ENCODE measurements at places on chromosomes 5 and 9. TPM values are rescaled to one million over a fixed set of nuclear protein-coding genes. Genes with fewer than 3 reads are reported as not detected.

DNA sequence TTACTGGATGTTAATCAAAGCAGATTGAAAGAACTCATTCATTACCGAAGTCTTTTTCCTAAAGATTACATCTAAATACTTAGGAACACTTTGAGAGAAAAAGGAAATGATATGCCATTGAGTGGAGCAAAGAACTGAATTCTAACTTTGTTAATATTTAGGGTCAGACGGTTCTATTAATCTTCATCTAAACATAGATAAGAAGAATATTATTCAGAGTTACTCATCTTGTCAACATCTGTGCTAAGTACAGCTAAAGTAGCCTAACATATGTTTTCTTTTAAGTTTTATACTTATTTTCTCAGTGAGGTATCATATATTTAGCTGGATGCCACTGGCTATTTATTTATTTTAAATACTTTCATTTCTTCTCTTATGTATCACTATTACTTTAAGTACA lies 1763.7 kb downstream of the EFNA5 start:
- no peak for DNase-seq
- H3K4me1 ChIP-seq = no peaks in the 10 kb centered on the region
- H3K27me3 ChIP-seq = no peaks in the 10 kb centered on the region
- no peak overlapping the region for H3K27ac ChIP-seq
- no peaks in the 10 kb centered on the region for H3K36me3 ChIP-seq

DNA sequence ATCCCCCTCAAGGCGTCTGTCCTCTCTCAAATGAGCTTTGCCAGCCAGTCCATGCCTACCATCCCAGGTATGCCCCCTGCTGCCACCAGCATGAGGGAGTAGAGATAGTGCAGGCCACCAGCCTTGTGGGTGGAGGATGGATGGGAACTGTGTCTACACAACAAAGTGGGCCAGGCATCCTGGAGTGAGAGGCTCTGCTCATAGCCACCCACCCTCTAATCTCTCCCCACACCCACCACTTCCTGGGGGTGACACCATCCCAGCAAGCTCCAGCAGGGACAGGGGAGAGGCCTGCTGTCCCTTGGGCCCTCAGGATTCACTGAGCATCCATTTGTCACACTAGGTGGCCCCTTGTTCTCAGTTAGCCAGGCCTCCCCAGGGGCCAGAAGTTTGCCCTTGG lies 25.5 kb upstream of the FOXI1 start:
- H3K4me3 ChIP-seq = no peak overlapping the region
- H3K27me3 ChIP-seq = no peaks in the 10 kb centered on the region
- no peak overlapping the region for H3K27ac ChIP-seq
- peaks cover 98% of the 10 kb centered on the region for H3K36me3 ChIP-seq
- no peak for DNase-seq
- no peaks in the 10 kb centered on the region for H3K4me1 ChIP-seq

- no peak overlapping the region for H3K4me3 ChIP-seq
- DNase-seq = no peak
- H3K27me3 ChIP-seq = no peaks in the 10 kb centered on the region
- H3K36me3 ChIP-seq = no peaks in the 10 kb centered on the region
- no peaks in the 10 kb centered on the region for H3K4me1 ChIP-seq
- H3K27ac ChIP-seq = no peak overlapping the region
Measured at GRCh38 chr9:84978661-84979060, 309.1 kb downstream of the NTRK2 start.

PCDHGC3 gene
- total RNA-seq = not detected

BARX1 gene
- total RNA-seq = 0.17 TPM

GRCh38 chr9:133830310-133830709 lies 92.2 kb upstream of the SARDH start:
- H3K36me3 ChIP-seq = no peaks in the 10 kb centered on the region
- DNase-seq = no peak
- no peaks in the 10 kb centered on the region for H3K27me3 ChIP-seq
- no peaks in the 10 kb centered on the region for H3K4me1 ChIP-seq

DNA sequence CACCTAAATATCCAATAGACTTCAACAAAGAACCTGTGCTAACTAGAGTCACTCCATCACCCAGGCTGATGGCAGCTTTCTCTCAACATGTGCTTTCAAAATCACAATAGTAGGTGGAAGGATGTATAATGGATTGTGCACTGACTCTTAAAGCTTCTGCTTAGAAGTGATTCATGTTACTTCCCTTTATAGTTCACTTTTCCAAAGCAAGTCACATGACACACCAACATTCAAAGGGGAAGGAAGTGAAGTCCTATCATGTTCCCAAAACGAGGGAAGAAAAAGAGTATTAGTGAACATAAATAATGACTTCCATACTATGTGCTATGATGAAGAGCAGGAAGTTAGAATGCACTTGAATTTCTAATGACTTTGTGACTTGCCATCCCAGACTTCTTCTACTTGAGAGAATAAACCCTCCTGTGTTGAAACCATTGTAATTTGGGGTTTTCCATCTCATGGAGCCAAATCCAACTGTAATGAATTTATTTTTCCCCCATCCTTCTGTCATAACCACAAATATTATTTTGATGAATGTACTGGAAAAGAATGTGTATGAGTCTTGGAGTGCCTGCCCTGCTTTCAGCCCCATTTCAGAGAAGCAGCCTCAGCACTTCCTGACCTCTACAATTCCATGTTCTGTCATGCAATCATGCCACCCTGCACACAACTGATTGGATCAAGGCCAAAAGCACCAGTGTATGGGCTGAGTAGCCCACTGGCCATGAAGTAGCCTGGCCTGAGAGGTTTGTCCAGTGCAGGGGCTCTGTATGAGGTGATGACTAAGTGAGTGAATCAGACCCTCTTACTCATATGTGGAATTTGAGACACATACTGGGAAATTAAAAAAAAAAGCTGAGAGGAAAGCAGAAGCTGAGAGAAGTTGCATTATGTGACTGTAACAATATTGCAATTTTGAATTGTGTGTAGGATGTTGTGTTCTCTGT lies 525.9 kb upstream of the CLINT1 start:
- no peaks in the 10 kb centered on the region for H3K36me3 ChIP-seq
- DNase-seq = no peak
- H3K27ac ChIP-seq = no peak overlapping the region
- H3K27me3 ChIP-seq = no peaks in the 10 kb centered on the region
- H3K4me1 ChIP-seq = no peaks in the 10 kb centered on the region
- no peak overlapping the region for H3K4me3 ChIP-seq

DNA sequence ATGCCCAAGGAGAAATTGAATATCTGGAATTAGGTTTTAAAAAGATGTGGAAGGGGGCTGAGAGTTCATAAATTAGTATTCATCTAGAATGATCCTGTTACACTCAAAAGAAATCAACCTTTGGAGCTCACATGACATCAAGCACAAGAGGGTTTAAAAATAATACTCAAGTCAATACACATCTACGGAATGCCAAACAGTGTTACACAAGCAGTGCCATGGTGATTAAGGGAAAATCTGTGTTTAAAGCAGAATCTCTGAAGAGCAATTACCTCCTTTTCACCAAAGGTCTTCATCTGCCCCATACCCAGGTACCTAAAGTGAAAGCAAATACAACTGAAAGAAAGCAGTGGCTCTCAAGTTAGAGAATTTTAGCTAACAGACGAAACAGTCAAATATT lies 261.6 kb downstream of the NFIB start:
- no peak overlapping the region for H3K27ac ChIP-seq
- H3K27me3 ChIP-seq = no peaks in the 10 kb centered on the region
- DNase-seq = no peak
- H3K4me1 ChIP-seq = no peaks in the 10 kb centered on the region

DRD1 gene
- not detected for total RNA-seq

GRCh38 chr5:127406326-127407121 lies 110.9 kb upstream of the PRRC1 start:
- H3K4me1 ChIP-seq = no peaks in the 10 kb centered on the region
- H3K4me3 ChIP-seq = no peak overlapping the region
- H3K36me3 ChIP-seq = no peaks in the 10 kb centered on the region
- no peak for DNase-seq
- no peaks in the 10 kb centered on the region for H3K27me3 ChIP-seq

DNA sequence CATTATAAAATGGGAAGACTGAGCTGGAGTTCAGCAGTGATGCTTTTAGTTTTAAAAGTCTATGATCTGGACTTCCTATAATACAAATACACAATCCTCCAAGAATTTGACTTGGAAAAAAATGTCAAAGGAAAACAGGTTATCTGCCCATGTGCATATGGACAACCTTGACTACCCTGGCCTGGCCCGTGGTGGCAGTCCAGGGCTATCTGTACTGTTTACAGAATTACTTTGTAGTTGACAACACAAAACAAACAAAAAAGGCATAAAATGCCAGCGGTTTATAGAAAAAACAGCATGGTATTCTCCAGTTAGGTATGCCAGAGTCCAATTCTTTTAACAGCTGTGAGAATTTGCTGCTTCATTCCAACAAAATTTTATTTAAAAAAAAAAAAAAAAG lies 17.3 kb downstream of the MOCS2 start:
- no peak overlapping the region for H3K27ac ChIP-seq
- peaks cover 3% of the 10 kb centered on the region for H3K4me1 ChIP-seq

- H3K4me3 ChIP-seq = no peak overlapping the region
- no peak overlapping the region for H3K27ac ChIP-seq
- no peaks in the 10 kb centered on the region for H3K4me1 ChIP-seq
- H3K36me3 ChIP-seq = no peaks in the 10 kb centered on the region
Measured at GRCh38 chr5:32193591-32193990, 19.5 kb upstream of the GOLPH3 start.

ACER2 gene
- 1.4 TPM for total RNA-seq

GRCh38 chr5:173767574-173768266 lies 120.4 kb upstream of the CPEB4 start:
- no peak overlapping the region for H3K27ac ChIP-seq
- H3K27me3 ChIP-seq = no peaks in the 10 kb centered on the region
- H3K4me1 ChIP-seq = peaks cover 2% of the 10 kb centered on the region
- H3K4me3 ChIP-seq = no peak overlapping the region
- H3K36me3 ChIP-seq = no peaks in the 10 kb centered on the region

KIAA1958 gene
- 5.6 TPM for total RNA-seq

CA9 gene
- not detected for total RNA-seq

DNA sequence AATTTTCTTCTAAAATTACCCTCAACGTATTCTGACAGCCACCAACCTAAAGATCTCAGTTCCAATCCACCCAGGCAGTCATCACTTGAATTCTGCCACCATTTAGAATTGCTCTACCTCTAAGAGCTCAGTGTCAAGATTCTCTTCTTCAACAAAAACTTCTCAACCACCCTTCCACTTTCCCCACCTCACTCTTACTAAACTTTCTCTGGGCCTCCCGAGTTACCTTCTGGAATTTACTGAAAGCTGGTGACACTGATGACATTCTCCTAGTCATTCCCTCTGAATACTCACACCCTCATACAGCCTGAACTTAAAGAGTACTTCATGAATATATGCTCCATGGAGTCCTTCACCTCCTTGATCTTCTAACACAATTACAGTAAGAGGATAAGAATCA lies 209.5 kb downstream of the TSSK1B start:
- no peaks in the 10 kb centered on the region for H3K27me3 ChIP-seq
- no peaks in the 10 kb centered on the region for H3K4me1 ChIP-seq
- H3K4me3 ChIP-seq = no peak overlapping the region
- H3K27ac ChIP-seq = no peak overlapping the region

- no peaks in the 10 kb centered on the region for H3K36me3 ChIP-seq
- no peak for DNase-seq
- no peak overlapping the region for H3K4me3 ChIP-seq
- no peaks in the 10 kb centered on the region for H3K27me3 ChIP-seq
- no peaks in the 10 kb centered on the region for H3K4me1 ChIP-seq
Measured at GRCh38 chr9:98861781-98862504, 54.5 kb downstream of the GALNT12 start.

DNA sequence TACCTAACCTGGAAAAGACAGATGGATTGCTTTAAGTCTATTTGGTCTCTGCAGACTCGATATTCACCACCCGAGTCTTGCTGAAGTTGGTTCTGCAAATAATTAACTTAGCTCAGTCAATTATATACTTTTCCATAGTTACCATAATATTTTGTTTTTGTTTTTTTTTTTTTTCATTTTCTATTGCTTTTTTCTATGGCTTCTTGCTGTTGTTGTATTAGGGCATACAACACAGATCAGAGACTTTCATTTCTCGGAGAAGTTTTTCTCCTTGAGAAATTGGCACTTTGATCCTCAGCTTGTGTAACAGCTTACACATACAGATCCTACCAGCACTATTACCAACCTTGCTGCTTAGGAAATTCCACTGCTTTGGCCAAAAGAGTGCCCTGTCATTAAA lies 88.0 kb downstream of the GPR21 start:
- no peak overlapping the region for H3K4me3 ChIP-seq
- H3K36me3 ChIP-seq = no peaks in the 10 kb centered on the region
- H3K27ac ChIP-seq = no peak overlapping the region
- no peaks in the 10 kb centered on the region for H3K27me3 ChIP-seq
- H3K4me1 ChIP-seq = no peaks in the 10 kb centered on the region

DNA sequence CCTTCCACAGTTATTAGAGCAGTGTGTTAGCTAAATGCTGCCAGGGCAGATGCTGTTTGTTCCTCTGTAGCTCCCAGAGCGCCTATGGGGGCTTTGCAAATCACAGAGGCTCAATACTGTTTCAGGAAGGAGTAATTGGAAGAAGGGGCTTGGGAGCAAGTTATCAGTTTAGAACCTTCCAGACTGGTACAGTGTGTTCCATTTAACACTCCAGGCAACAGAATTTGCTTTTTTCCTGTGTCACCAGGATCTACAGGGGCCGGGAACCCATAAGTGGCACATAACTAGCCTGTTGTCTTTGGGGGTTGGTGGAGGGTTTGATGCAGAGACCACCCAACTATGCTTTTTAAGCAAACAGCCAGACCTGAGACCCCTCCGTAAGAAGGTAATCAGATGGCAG lies 307.3 kb upstream of the KCNN2 start:
- H3K27me3 ChIP-seq = peaks cover 35% of the 10 kb centered on the region
- no peak overlapping the region for H3K4me3 ChIP-seq
- no peak for DNase-seq
- H3K4me1 ChIP-seq = no peaks in the 10 kb centered on the region
- no peak overlapping the region for H3K27ac ChIP-seq

IDNK gene
- 5.4 TPM for total RNA-seq

Data from CD4-positive, alpha-beta T cell (primary cell).